Activated T-helper 1 cell treated with Interleukin-2 at 50 U/mL for 16 hours (primary cell): ENCODE measurements at places on chromosomes 5 and 9.

- no peak for DNase-seq
Observed at GRCh38 chr5:156411185-156411613, 84.2 kb downstream of the SGCD start.

DNA sequence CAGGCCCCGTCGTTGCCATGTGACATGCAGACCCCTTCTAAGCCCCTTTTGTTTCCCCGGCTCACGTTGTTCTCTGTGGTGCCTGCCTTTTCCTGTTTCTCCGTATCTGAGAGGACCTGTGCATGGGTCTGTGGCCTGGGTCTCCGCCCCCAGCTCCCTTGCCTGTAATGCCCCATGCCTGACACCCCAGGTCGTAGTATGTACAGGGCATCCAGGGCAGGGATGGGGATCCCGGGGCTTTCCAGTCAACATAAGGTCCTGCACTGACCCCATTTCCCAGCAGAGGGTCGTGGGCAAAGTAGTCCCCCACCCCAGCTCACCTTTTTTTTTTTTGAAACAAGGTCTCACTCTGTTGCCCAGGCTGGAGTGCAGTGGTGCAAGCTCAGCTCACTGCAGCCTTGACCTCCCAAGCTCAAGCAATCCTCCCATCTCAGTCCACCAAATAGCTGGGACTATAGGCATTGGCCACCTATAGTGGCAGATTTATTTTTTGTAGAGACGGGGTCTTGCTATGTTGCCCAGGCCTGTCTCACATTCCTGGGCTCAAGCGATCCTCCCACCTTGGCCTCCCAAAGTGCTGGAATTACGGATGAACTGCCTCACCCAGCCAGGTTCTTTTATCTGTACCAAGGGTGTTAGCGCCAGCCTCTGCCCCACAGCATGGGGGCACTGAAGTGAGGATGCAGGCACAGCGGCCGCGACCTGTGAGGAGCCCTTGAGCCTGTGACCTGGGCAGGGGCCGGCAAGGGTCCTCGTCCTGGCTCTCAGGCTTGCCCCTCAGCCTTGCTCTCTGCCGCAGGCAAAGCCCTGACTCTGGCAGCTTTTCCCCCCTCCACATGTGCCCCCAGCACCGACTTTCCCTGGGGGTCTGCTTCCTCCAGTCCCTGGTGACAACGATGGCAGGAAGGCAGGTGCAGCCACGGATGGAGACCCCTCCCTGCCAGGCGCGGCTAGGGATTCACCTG, 19.1 kb upstream of the QSOX2 start:
- DNase-seq, result no peak

DNA sequence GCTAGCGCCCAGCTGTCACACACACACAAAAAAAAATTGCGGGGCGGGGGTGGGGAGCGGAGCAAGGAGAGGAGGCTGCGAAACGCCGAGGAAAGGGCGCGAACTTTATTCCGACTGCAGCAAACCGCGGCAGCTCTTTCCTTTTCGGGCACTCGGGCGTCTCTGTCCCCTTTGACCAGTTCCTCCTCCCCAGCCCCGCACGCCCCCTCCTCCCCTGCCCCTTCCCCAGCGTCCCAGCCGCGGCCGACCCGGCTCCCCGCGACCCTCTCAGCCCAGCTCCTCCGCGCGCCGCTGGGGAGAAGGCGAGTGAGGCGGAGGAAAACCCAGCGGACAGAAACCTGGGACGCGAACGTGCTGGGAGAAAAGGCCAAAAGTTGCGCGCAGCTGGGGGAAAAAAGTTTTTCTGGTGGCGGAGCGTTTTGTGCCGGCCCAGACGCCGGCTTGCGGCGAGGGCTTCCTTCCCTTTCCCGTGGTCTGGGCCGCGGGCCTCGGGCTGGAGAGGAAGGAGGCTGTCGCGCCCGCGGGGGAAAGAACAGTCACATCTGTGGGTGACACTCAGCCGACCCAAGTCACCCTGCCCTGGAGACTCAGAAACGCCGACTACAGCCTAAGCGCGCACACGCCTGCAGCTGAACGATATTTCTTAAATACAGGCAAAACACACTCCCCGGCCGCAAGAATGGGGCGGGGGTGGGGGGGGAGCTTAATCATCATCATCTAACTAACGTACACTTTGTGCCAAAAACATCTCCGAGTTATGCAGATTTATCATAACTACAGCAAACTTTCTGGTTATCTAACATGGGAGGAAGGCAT, 1.1 kb upstream of the BNC2 start:
- no peak for DNase-seq

DNA sequence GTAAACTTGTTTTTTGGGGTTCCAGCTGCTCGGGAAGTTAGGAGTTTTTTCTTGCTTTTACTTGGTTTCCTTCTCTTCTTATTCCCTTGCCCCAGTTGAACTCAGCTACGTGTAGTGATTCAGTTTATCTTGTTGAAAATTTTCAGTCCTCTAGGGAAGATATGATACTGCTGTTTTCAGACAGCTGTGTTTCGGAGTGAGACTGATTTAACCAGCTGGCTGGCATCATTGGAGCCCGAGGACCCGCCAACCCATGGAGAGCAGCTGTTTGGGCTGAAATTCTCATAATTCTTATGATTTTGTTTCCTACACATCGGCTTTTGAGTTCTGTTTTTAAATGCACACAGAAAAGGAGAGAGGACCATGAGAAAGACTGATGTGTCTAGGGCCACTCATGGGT, 271.5 kb downstream of the NR3C1 start:
- no peak for DNase-seq

GRCh38 chr9:81558091-81558830, 131.1 kb downstream of the TLE1 start:
- DNase-seq, result no peak

GRCh38 chr9:79719989-79720388, 148.2 kb downstream of the TLE4 start:
- no peak for DNase-seq

DNA sequence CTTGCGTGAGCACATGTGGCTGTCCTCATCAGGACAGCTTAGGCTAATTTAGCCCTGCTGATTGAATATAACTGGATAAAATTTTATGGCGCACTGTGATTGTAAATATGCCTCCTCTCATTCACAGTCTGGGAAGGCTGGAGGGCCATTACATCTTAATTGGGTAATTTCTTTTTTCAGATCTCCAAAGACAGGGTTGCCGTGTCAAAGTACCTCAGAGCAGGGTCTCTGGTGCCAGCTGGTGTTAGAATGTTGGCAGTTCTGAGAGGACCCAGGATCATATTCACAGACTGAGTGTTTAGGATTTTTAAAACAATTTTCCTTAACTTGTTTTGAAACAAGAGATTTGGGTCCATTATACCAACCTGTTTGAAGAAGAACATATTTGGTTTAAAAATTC, 455.7 kb upstream of the TLE4 start:
- no peak for DNase-seq

DNA sequence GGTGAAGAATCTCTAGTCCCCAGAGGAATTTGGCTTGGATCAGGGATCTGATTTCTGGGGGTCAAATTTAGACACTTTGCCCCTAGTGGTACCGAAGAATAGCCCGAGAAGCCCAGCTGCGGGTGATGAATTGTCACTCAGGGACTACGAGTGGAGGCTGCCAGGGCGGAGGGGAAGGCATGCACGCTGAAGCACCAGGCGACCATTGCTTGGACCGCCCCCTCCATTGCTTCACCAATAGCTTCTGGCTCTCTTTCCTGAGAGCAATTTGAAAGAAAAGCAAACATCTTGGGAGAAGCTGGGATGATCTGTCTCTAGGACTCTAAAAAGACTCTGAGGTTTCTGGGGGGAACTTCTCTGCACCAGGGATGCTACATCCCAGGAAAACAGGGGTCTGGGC, 137.6 kb downstream of the CRB2 start:
- no peak for DNase-seq

DNA sequence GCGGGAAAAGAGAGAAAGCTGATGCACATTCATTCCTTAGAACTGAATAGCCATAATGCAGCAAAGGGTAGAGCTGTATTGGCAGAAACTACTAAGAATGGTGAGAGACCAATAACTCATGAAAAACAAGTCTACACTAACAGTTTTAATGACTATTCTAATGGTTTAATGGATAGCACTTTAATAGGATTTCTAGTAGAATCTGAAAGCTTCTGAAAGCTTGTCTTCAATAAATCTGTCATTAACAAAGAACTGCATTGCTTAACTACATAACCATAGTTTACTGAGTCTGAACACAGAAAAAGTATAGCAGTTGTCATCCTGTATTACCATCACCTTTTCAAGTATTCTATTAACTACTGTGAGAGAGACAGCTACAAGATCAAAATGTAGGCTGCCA, 617.8 kb upstream of the DMAC1 start:
- DNase-seq, result no peak

- DNase-seq, result no peak
Observed at GRCh38 chr9:131333771-131334628, 44.5 kb downstream of the PLPP7 start.

GRCh38 chr5:38795986-38796741, 49.6 kb upstream of the OSMR start:
- no peak for DNase-seq

GRCh38 chr5:166045961-166046360, 2245.5 kb upstream of the WWC1 start:
- DNase-seq, result no peak

- DNase-seq, result no peak
Observed at GRCh38 chr9:120040896-120041295, 539.1 kb downstream of the CDK5RAP2 start.

DNA sequence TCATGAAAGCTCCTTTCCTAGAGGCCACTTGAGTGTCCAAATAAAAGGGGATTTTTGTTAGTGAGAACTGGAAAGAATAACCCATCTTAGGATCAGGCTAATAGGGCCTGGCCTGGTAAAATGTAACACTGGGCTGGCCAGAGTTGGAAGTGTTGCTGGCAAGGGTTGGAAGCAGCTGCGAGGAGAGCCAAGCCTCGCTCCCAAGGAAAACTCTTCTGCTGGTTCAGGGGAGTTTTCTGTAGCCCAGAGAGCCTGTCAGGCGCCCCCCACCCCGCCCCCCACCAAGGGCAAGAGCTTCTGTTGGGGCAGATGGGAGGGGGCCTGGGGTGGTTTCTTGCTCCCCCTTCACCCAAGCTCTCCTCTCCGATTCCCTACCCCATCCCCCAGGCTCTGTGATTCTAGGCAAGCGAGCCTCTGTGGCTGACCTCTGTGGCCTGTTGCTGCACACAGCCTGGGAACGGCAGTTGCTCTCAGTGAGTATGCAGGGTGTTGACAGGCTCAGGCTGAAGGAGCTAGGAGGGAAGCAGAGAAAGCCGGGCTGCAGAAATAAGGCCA, 547.8 kb downstream of the CCDC171 start:
- no peak for DNase-seq

DNA sequence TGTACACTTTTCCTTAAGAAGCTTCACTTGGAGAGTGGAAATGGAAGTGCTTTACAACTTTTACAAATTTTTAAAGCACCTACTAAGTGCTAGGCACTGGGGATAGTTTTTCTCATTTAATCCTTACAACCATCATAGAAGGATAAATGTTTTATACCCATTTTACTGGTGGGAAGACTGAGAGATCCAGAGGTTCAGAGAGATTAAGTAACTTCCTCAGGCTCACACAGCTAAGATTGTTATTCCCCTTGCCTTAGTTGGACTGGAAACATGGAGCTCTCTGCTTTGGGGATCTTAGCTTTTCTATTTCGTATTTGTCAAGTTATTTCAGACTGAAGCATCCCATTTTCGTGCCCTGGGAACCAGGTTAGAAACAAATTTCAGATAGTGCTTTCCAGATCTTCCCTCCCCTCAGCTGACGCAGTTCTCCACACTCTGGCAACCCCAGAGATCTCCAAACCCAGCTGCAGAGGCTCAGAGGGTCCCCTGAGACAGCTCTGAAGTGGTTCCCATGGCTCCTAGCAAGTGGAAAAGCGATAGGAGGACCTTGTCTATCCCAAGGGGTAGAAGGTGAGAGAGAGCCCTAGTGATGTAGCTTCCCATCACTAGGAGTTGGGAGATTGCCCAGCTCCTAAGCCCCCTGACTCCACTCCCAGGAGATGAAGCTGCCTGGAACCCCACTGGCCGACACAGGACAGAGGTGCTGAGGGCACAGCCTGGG, 16.2 kb upstream of the GABBR2 start:
- DNase-seq, result no peak

- DNase-seq, result no peak
Observed at GRCh38 chr5:86909418-86910295, 291.9 kb downstream of the COX7C start.

DNA sequence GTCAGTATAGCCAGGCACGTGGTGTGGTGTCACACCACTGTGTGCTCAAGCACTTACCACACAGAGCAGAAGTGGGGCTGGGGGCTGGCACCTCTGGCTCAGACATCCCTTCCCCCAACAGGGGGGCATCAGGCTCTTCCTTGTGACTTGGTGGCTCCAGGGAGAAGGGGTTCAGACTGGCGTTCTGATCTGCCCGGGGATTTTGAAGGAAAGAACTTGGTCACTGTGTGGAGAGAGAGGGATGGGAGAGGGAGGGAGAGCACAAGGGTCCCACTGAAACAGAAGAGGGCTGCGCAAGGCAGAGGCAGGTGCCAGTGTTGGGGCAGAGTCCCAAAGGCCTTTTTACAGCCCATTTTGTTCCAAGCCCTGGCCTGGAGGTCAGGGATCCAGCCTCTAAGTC, 109.7 kb upstream of the ALDH1B1 start:
- no peak for DNase-seq

GRCh38 chr5:170266570-170267381, 30.8 kb downstream of the LCP2 start:
- DNase-seq, result no peak

- no peak for DNase-seq
Observed at GRCh38 chr5:143106174-143106573, 297.3 kb downstream of the NR3C1 start.

DNA sequence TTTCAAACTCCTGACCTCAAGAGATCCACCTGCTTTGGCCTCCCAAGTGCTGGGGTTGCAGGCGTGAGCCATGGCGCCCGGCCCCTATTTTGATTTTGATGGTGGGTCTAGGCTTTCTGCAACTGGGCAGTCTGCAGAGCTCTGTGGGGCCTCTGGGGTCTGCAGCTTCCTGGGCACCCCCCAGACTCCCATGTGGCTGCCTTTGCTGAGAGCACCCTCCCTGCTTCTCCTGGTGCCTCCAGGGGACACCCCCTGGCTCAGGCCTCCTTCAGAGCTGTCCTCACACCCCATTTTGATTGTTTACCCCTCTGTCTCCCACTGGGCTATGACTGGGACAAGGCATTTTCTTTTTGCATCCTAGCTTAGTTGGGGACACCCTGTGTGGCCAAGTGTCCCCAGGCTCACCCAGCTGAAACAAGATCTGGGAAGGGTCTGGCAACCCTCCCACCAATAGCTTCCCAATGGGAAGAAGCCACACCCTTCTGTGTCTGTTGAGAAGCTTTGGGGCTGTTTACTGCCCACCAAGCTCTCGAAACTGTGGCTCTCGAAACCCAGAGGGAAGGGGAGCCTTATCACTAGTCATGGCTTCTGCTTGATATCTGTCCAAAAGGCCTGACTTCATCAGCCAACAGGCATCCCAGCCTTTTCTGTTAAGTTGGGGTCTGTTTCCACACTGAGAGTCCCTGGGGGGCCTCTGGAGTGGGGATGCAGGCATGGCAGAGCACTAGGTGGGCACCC, 204.4 kb upstream of the IER5L start:
- DNase-seq, result no peak
